ENCODE measurements at places on chromosomes 7 and 10.

GRCh38 chr7:106737202-106737562 is 76.2 kb upstream of the CCDC71L start:
- peak; percentile 14 for DNase-seq

DNA sequence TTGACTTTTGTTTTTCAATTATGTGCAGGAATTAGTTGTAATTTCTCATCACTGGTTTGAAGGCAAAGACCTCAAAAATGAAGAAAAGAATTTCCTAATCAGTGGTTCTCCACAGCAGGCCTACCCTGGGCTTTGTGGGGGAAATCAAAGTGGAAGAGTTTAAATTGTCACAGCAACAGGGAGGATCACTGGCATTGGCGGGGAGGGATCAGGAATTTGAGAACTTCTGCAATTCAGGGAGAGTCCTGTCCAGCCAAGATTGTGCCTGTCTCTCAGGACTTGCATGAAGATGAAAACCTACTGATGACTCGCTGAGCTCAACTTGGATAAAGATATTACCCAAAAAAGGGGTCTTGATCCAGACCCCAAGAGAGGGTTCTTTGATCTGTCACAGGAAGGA is 70.1 kb downstream of the HACD1 start:
- no peak for DNase-seq

GRCh38 chr7:155992538-155992937 is 180.3 kb upstream of the SHH start:
- DNase-seq: no peak

DNA sequence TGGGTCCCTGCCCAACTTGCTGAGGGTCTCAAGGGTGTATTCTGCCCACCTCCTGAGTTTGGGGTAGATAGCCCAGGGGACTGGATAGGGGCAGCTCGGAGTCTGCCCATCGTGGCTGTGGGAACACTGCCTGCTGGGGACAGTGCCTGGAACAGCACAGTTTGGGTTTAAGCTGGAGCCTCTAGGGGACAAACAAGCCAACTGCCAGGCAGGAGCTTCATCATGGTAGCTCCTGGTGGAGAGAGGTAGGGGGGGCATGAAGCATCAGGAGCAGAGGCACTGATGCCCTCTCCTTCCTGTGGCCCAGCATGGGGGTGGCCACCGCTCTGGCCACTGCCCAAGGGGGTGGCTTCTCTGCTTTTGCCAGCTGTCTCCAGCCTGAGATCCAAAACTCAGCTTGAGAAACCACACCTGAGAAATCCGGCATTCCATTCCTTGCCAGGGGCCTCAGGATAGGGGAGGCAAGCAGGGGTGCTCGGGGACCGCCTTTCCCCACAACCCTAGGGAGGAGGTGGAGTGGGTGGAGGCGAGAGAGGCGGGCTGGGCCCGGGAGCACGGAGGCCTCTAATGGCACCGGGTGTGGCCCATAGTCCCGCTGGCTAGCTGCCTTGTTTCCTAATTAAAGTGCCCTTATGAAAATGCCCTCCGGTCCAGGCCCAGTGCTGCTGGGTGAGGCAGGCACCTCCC is 47.6 kb downstream of the UNC5B start:
- no peak for DNase-seq

DNA sequence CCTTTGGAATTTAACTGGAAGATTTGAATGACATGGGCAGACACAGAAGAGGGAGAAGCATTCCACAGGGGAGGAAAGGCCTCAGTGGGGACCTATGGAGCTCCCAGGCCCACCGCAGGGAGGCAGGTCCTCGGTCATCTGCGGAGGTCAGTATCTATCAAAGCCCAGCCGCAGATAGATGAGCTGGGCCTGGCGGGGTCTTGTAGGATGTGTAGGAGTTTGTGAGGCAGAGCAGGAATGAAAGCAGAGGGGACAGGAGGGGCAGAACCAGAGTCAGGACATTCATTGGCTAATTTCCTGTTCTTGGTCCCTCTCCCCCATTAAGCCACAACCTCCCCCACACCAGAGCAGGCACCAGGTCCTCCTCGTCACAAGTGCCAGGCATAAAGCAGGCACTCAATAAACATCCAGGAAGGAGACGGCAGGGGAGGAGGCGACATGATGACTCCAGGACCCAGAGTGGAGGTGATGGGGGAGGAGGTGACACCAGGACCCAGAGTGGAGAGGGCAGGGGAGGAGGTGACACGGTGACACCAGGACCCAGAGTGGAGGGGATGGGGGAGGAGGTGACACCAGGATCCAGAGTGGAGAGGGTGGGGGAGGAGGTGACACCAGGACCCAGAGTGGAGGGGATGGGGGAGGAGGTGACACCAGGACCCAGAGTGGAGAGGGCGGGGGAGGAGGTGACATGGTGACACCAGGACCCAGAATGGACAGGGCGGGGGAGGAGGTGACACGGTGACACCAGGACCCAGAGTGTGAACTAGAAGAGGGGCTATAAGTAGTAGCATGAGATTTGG is 83.7 kb upstream of the PDGFA start:
- no peak for DNase-seq

DNA sequence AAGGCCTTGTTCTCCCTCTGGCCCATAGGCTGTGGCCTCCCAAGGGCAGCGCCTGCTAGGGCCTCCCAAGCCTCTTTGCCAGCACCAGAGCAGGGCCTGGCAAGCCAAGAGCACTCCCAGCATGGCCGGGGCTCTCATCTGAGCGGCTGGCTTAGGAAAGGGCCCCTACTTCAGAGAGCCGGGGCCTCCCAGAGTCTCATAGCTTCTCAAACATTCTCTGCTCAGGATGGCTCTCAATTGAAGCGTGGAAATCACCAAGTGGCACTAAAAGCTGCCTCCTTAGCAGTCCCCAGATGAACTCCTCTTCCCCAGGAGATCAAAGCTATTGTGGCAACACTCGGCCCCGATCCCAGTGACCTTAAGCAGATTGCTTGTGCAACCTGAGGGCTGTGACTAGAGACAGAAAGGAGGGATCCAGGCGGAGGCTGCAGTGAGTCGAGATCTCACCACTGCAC is 69.4 kb downstream of the FAM53B start:
- DNase-seq: no peak

DNA sequence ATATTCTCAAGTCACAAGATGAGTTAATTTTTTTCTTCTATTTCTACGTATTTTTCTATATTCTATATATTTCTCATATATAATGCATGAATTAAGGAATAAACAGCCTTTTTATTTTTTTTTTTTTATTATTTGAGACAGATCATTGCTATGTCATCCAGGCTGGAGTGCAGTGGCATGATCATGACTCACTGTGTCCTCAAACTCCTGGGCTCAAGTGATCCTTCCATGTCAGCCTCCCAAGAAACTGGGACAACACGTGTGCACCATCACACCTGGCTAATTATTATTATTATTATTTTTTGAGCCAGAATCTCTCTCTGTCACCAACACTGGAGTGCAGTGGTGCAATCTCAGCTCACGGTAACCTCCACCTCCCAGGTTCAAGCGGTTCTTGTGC is 1.5 kb downstream of the CLDN12 start:
- no peak for DNase-seq

DNA sequence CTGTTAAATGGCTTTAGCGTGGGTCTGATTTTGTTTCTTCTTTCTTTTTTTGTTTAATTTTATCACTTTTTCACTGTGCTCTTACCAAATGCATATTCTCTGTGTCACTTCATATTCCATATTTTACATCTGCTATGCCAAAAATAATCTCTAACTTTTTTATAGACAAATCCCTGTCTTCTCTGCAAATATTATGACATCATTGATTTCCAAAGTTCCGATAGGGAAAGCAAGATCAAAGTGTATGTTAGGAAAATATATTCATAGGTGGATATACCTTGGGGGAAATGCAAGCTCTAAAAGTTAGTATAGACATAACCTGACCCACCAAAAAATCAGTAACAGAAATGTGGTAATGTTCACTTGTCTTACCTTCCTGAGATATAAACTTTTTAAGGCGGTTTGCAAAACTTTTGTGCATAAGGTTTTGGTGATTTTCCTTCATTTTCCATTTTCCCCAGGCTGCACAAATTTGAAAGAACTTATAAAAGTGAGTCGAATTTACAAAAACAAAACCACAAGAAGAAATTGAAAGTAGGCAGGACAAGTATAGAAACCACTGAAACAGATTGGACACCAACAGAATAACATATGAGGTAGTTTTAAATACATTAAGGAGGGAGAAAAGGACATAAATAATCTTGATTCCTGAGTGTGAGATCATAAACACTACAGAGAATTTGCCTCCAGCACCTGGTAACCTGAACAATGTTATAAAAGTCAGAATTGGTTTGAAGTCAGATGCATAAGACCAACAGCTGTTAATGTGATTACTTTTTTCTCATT is 63.1 kb upstream of the TFEC start:
- no peak for DNase-seq

DNA sequence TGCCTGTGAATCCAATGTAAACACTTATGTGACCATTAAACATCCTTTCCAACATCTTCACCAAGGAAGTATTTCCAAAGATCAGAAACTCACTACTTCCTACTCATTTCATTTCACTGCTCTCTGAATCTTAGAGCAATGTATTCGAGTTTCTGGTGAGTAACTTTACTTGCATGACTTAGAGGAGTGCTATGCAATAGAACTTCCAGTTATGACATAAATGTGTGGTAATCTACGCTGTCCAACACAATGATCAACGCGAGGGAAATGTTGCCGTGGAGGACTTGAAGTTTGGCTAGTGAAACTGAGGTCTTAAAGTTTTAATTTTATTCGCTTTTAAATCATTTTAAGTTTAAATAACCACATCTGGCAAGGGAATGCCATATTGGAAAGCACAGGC is 1326.3 kb downstream of the XPNPEP1 start:
- DNase-seq: no peak

DNA sequence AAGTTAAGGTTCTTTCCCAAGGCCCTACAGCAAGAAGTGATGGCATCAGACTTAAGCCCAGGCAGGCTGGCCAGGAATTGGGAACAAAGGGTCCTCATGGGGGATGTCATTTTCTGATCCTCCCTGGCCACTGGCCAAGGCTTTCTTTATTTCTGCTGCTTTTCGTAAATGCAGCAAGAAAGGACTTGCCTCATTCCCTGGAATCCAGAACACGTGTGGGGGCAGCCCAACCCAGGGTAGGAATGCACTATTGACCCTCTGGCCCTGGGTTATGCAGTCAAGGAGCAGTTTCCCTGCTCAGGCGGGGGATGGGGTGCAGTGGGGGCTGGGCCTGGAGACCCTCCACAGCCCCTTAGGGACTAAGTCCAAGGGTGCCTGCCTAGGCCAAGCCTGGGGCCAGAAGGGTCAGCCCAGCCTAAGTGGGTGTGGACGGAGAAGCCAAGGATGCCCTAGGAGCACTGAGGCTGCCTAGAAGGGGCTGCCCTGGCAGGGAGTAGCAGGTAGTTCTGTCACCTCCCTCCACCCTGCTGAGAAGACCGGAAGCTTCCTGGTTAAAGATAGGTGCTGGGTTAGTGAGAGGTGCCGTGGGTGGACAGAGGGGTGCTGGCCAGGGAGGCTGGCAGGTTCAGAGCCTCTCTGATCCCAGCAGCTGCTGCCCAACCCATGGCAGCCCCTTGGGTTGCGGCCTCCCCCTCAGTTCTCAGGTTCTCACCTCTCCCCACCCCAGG is 179.2 kb downstream of the SH3PXD2A start:
- no peak for DNase-seq

GRCh38 chr10:97200616-97201015 is 14.9 kb upstream of the SLIT1 start:
- DNase-seq: no peak

GRCh38 chr7:146116521-146117222 is at the start of gene CNTNAP2:
CNTNAP2 (plus strand) TSS chr7:146116801; CDS start chr7:146116877, 76 bp downstream.
- DNase-seq: peak; percentile 69

GRCh38 chr10:107163881-107164861 is at the start of gene SORCS1:
SORCS1 (minus strand) TSS chr10:107164706.
- DNase-seq: peak; percentile 76

- no peak for DNase-seq
These were observed at the start of gene ASIC3 for GRCh38 chr7:151047976-151048815. ASIC3 (plus strand) TSS chr7:151048531; CDS start chr7:151048886, 355 bp downstream.

GRCh38 chr7:137975768-137976167 is 26.1 kb downstream of the CREB3L2 start:
- no peak for DNase-seq

GRCh38 chr7:68760556-68760955 is 837.7 kb upstream of the AUTS2 start:
- DNase-seq: no peak

DNA sequence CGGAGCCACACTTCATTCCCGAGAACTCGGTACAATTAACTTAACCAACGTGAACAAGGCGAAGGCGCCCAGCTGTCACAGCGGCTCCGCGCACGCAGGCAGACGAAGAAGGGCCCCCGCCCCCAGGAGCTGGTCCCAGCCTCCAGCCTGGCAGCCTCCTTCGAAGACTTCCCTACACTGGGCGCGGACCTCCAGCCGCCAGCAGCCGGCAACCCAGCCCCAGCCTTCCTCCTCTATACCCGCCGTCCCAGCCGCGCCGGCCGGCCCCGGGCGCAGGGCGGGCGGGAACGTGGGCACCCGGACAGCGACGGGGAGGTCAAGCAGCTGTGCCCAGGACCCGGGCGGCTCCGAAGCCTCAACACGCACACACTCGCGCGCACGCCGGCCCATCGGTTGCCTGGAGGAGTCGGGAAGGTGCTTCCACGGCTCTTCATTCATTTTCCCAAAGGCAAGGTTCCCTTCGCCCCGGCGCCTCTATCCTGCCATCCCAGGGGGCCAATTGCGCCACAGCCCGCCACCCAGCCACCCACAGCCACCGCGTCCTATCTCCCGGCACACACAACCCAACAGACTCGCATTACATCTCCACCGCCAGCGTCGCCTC is 1.6 kb downstream of the CHST15 start:
- DNase-seq: peak; percentile 72

- no peak for DNase-seq
These were observed 182.8 kb downstream of the ARHGAP12 start for GRCh38 chr10:31745612-31746376.

- DNase-seq: no peak
These were observed 233.6 kb downstream of the SEMA3D start for GRCh38 chr7:84953234-84953633.

- DNase-seq: no peak
These were observed 125.6 kb downstream of the SEMA3A start for GRCh38 chr7:84069033-84069432.

DNA sequence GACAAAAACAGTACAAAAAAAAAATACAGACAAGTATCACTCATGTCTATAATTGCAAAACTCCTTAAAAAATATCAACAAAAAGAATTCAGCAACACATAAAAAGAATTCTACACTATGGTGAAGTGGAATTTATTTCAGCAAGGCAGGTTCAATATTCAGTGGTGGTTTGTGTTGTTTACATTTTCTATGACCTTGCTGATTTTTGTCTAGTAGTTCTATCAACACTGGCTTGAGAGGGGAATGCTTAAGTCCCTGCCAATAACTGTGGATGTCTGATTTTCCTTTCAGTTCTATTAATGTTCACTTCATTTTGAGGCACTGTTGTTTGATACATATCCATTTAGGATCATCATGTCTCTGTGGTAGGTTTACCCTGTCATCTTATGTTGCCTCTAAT is 58.5 kb downstream of the CADPS2 start:
- no peak for DNase-seq
